DMS153 (cell line): ENCODE measurements at places on chromosomes 2 and 18.

DNA sequence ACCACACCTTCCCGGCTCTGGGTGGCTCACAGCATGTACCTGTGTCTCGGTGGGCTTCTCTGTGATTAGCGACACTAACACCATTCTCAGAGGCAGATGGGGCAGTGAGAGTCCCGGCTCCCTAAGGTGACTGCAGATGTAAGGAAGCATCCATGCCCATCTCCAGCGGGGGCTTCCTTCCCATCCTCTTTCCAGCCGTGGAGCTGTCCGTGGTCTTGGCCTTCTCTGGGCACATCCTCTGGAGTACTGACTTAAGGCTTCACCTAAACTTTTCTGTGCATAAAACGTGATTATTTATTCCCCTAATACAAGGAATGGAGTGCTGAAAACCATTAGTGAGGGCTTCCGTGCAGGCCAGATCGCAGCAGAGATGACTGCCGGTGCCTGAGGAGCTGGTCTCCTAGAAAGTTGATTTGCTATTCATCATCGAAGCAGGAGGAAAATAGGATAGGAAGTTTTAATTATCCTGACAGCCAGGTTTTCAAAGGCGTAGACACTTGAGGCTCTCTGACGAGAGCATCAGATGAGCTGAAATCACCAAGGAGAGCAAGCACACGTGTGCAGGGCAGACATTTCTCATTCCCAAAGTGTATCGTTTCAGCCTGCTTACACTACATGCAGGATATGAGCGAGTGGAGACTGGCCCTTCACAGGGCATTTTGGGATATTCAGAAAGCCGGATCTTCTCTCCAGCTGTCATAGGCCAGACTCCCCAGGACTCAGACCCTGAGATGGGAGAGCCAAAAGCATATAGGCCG, 186.1 kb upstream of the SALL3 start:
- DNase-seq = no peak

GRCh38 chr2:216781709-216782108, 78.2 kb downstream of the TNP1 start:
- no peak for DNase-seq

DNA sequence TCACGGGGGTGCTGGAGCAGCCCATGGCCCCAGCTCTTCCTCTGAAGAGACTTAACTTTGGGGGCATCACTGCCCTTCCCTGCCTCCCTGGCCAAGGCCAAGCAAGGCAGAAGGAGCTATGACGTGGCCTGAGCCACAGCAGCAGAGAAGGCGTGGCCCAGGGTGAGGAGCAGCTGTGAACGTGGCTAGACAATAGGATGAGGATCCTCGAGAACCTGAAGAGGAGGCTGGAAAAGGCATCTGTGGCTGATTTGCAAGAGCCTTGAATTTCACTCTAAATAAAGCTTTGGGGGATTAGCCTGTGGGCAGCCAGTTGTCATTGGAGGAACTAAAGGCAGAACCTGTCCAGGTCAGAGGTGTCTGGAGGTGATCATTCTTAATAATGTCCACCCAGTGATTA, 652.9 kb upstream of the ID2 start:
- no peak for DNase-seq

GRCh38 chr2:172427256-172427989, at the start of gene ITGA6:
Gene ITGA6, plus strand, starts transcription at chr2:172427586.
- peak; percentile 73 for DNase-seq

DNA sequence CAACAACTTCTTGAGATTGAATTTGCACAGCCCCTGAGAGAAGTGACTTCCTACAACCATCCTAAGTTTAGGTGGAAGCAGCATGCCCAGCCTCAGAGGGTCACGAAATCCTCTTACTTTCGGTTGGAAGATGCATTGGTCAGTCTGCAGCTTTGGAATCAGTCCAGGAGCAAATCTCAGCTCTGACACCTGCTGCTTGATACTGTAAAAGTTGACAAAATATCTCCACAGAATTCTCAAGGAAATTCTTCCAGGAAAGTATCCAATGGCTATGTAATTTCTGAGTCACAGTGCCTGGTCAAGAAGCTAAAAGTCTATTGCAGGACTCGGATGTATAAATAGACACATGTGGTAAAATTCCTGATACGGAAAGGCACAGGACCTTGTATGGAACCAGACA, 414.5 kb upstream of the GYPC start:
- DNase-seq = no peak

DNA sequence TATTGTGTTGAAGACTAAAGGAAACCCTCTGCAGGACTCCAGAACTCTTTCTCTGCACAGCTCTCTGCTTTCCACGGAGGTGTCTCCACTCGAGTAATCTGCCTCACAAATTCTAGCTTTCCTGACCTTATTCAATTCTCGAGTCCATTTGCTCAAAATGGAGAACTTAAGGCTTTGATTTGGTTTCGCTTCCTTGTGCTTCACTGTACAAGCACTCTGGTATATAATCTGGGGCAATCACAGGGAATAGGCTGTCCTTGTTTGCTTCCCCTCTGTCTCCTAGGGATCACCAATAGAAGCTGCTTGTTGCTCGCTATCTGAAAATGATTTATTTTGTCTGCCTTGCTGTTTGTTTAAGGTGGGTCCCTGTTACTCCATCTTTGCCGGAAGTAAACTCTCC, 129.1 kb upstream of the DOCK10 start:
- DNase-seq = peak; percentile 38

- peak; percentile 12 for DNase-seq
Observed at GRCh38 chr18:77129150-77129551, 3.4 kb downstream of the MBP start.

DNA sequence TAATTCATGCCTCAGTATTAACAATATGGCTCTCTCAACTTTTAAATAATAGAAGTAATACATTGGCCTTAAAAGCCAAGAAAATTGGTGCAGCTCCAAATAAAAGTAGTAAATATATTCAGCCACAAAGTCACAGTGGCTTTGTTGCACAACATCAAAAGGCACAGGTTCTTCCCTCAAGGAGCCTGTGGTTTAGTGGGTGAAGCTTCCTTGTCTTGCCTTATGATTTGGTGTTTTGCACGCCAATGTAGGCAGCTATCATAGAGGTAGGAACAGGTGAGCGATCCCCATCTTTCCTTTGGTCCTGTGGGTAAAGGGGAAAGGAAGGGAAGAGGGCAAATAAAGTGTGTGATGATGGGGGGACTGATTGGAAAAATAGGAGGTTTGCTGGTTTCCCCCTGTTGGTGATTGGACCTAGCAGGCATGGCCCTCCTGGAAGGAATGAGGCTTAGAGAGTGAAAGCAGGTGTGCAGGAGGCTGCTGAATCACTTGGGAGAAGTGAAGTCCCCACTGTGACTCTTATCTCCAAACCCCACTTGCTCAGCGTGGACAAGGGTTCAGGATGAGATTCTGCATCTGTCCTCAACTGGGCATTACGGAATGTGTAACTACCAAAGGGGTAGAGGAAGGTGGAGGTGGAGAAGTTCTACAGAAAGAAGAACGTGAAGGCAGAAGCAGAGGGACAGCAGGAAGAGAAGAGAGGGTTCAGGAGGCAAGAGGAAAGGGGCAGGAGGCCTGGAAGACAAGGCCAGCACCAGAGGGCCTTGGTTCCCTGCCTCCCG, 20.1 kb upstream of the TNP1 start:
- DNase-seq = no peak

DNA sequence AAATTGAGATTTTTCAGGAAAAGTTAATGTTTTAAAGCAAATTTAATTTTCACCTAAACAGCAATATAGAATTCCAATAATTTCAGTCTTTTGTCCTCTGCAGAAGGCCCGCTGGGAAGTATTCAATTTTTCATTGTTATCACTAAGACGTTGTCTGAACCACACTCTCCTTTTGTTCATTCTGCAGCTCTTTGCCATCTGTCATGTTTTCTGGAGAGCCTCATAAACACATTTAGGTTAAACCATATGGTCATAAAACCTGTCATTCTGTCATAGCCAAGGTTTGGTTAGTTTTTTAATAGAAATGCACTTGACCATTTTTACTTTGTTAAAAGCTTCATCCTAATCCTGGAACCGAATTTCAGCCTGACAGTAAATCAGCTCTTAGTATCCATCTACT, 54.0 kb upstream of the PGAP1 start:
- DNase-seq = peak; percentile 60

DNA sequence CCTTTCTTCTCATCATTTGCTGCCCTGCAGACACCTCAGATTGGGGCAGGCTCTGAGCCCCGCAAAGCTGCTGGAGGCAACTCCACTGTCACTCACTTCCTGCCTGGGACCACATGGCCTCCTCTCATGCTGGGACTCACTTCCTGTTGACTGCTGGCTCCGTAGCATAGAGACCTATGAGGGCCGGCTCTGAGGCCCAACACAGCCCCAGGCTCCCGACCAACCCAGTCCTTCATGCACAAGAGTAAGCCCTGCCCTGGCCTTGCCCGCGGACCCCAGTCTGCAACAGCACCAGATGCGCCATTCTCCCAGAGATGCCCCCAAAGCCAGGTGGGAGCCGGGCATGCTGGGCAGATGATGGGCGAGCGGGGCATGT, 55.7 kb downstream of the DNMT3A start:
- DNase-seq = no peak

DNA sequence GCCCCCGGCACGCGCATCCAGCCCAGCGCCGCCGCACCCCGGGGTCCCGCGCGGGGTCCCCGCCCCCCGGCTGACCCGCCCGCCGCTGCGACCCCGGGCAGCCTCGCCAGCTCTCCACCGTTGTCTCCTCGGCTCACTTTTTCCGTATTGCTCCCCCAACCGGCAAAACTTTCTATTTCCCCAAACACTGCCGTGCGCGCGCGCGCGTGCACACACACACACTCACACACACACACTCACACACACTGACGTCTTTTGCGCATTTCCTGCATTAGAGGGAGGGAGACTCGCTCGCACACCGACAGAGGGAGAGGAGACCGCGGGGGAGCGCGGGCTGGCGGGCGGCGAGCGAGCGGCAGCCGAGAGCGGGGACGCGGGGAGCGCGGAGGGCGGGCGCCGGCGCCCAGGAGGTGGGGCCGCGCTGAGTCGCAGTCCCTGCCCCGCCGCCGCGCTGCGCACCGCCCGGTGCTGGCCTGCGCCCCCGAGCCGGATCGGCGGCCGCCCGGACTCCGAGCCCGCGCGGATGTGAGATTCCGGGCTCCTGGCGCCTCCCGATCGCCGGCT, 542 bp upstream of the PRKCE start:
- DNase-seq = peak; percentile 83

- DNase-seq = no peak
Observed at GRCh38 chr2:40367652-40368051, 84.2 kb downstream of the SLC8A1 start.

- DNase-seq = no peak
Observed at GRCh38 chr2:71224457-71224856, 2.4 kb downstream of the PAIP2B start.

GRCh38 chr18:59352250-59352855, 6.7 kb downstream of the LMAN1 start:
- no peak for DNase-seq

DNA sequence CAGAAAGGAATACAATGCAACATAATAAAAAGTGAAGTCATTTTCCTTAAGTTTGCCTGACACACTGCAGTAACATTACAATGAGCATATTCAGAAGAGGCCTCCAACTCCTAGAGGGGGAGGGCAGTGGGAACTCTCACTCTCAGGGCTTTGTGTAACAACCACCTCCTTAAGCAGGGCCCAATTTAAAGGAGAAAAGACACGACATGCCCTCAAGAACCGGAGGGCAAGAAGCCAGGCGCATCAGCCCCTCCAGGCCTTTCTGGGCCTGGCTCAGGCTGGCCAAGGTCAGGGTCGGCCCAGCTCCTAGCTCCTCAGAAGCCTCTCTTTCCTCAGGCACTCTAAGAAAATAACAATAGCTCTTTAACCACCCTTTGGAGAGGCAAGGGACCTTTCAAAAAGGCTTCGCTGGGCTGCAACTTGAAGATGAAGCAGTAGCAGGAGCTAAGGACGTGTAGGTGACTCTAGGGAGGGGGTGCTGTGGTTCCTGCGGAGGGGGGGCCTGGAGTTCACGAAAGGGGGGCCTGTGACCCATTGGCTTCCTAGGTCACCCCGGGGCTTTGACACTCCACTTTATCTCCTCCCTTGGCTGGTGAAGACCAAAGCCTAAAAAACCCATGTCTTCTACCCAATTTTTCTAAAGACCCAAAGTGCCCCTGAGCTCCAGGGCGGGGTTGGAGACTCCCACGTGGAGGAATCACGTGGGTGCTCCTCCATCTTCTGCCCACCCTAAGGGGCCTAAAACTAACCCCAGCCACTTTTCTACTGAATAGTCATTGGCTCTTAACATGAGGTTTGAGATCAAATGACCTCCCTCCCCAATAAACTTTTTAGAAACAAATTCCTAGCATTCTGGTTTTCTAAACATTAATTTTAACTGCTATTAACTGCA, 13.3 kb downstream of the SERTAD2 start:
- no peak for DNase-seq
